ENCODE measurements at places on chromosomes 12 and 14.

DNA sequence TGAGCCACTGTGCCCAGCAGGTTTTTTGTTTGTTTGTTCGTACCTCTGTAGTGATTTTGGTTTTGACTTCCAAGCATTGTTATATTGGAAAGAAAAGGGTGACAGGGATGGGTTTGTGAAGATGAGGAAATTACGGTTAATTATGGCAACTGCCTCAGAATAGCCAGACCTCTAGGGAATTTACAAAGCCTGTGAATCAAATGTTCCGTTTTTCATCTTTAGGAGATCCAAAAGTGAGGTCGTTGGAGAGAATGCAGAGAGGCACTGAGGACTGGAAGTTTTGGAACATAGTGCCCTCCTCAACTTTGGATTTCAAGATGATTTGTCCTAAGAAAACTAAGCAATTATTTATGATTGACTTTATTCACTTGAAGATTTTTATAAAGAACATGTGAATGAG lies 54.5 kb upstream of the EVL start:
- DNase-seq = no peak

GRCh38 chr12:132446633-132447326 lies 43.2 kb upstream of the FBRSL1 start:
- DNase-seq = no peak

GRCh38 chr14:99215277-99215676 lies 56.7 kb downstream of the BCL11B start:
- DNase-seq = no peak

- no peak for DNase-seq
Measured at GRCh38 chr12:71967211-71967610, 28.6 kb downstream of the TPH2 start.

- DNase-seq = no peak
Measured at GRCh38 chr14:102063808-102064429, 22.9 kb downstream of the HSP90AA1 start.

- DNase-seq = no peak
Measured at GRCh38 chr14:94681300-94682060, 69.3 kb downstream of the SERPINA3 start.
